Stimulated activated naive CD8-positive, alpha-beta T cell treated with anti-CD3 and anti-CD28 coated beads, Interleukin-15, Interleukin-2, amounts not matched to agents 100 U/mL and 50 U/mL, for 24 hours (primary cell): ENCODE measurements at places on chromosomes 1 and 21.

- DNase-seq, result no peak
Measured at GRCh38 chr21:45241357-45241756, 46.3 kb downstream of the POFUT2 start.

- no peak for DNase-seq
Measured at GRCh38 chr1:63134501-63135173, 187.7 kb upstream of the FOXD3 start.

- DNase-seq, result no peak
Measured at GRCh38 chr1:175891783-175892309, 148.5 kb upstream of the TNR start.

- DNase-seq, result no peak
Measured at GRCh38 chr1:222914861-222915632, 100.2 kb downstream of the DISP1 start.

DNA sequence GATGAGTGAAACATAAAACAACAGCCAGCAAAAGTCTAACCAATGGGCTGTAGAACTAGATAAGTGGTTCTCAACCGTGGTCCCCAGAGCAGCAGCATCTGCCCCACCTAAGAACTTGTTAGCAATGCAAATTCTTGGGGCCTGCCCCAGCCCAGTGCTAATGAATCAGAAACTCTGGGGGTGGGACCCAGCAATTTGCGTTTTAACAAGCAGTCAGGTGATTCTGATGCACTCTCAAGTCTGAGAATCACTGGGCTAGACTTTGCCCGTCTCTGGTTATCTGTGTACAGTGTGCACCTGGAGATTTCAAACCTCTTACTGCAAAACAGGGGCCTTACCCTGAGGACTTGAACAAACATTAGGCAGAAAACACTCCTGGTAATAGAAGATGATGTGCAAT is 66.5 kb downstream of the PLXNA2 start:
- no peak for DNase-seq

DNA sequence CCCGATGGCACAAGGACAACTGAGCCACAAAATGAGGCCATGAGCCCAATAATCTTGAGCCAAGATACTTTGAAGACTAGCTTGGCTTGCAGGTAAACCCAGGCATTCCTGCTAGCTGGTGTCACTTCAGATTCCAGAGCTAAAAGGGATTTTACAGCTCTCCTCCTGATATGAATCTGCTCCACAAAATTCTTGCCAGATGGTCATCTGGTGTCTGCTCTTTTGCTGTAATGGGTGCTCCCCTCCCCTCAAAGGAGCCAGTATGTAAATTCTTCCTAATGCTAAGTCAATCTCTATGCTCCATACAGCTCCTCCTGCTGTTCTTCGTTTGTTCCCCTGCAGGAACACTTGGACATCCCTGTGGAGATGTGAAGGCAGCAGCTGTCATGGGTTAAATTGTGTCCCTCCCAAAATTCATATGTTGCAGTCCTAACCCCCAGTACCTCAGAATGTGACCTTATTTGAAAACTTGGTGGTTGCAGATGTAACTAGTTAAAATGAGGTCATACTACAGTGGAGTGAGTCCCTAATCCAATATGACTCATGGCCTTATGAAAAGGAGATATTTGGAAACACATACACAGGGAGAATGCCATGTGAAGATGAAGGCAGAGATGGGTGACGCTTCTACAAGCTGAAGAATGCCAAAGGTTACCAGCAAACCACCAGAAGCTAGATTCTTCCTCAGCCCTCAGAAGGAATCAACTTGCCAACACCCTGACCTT is 180.6 kb upstream of the PALMD start:
- no peak for DNase-seq

DNA sequence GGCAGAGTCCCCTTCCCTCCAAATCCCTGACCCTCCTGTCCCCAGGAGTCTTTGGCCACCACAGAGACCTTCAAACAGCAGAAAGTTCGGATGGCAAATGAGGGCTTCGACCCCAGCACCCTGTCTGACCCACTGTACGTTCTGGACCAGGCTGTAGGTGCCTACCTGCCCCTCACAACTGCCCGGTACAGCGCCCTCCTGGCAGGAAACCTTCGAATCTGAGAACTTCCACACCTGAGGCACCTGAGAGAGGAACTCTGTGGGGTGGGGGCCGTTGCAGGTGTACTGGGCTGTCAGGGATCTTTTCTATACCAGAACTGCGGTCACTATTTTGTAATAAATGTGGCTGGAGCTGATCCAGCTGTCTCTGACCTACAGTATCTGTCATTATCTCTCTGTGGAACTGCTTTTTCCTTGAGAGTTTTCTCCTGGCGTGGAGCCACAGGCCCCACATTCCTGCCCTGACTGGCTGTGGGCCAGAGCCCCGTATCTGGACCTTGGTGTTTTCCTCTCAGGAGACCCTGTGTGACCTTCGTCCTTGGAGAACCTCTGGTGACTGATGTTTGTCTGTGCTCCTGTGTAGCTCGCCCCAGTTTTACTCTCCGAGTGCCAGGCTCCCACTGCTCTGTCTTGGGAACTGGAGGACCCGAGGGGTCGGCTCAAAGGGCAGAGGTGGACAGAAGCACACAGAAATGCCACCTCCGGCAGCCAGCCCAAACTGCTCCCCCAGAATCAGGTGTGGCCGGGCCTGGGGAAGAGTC is 4.8 kb downstream of the SLC27A3 start:
- DNase-seq, result no peak

DNA sequence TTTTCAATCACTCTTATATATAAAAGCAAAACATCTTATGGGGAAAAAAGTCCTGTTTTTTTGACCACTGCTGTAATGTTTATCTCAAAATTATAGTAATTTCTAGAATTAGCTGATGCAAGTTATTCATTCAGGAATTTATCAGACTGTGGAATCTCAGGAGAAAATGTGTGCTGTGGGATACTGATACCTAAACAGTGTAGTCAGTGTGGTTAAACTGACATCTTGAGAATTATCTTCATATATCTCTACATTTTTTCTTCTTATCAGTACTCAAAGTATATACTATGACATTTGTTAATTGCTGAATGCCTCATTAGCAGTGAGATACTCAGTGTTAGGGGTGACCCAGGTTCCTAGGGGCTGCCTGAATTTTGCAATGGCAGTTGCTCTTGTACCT is 839.3 kb downstream of the KCNT2 start:
- DNase-seq, result no peak
